ENCODE measurements at places on chromosomes 16 and 17.

- no peak for DNase-seq
Measured at GRCh38 chr17:57803021-57803420, 46.8 kb downstream of the MRPS23 start.

GRCh38 chr17:40168262-40168832 is 8.9 kb upstream of the RAPGEFL1 start:
- no peak for DNase-seq

- no peak for DNase-seq
Measured at GRCh38 chr16:70359552-70359951, 12.8 kb downstream of the DDX19A start.

GRCh38 chr16:72474501-72475123 is 302.7 kb upstream of the PMFBP1 start:
- no peak for DNase-seq

DNA sequence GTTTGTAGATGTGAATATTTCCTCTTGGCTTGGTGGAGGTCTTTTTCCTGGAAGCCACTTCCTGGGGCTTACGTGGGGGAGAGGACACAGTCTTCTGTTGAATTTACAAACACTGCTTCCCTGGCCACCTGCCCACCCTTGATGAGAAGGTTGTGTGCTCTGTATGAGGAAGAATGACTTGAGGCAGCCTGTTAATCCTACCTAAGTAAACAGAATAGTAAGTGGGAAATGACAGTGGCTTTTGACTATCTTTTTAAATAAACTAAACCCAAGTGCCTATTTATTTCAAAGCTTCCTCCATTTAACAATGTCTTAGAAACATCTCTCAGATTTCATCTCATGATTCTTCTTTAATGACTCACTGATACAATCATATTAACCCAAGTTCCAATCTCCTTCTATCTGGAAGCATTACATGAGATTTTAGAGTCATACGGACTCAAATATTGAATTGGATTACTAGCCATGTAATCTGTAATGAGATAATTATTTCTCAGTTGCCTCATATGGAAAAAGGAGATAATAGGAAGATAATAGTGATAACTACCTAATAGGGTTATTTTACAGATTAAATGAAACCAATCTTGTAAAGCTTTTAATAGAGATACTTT is 96.6 kb upstream of the SMIM36 start:
- DNase-seq = no peak

Data from DMS 273 treated with DMSO at 0.1 percent for 48 hours (cell line).